Kasumi-1 (cell line): ENCODE measurements at places on chromosomes 4 and X.
A peak's percentile ranks its signal among the peaks of the same experiment; 100 is the strongest.

DNA sequence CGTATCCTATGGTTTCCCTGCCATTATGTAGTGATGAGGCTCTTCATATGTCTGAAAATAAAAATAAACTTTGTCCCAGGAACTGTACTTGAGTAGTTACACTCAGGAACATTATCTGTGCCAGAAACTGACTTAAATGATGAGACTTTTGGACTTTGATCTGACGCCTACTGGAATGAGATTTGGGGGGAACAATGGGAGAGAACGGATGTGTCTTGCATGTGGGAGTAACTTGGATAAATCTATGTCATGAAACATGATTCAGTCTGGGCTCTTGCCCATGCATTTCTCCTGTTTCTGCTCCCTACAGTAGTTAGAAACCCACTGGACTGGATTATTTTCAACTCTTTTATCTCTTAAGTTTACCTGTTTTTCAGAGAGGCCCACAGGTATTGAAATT lies 2351.4 kb downstream of the PCDH7 start:
- no peak for DNase-seq

DNA sequence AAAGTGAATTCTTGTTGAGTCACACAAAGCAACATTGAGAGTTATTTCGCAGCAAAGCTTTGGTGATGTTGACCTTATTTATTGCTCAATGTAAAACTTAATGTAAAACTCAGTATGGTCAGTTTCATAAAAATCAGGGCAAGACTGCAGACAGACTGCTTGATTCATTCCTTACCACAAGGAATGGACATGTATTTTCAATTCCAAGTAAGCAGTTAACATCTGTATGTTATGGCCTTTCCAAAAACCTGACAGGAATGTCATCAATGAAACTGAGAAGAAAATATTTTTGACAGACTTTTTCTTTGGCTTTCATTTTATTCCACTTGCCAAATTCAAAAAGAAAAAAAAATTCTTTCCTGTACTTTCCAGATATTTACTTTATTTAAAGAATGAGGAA lies 488.3 kb downstream of the ANKRD50 start:
- DNase-seq, result no peak

DNA sequence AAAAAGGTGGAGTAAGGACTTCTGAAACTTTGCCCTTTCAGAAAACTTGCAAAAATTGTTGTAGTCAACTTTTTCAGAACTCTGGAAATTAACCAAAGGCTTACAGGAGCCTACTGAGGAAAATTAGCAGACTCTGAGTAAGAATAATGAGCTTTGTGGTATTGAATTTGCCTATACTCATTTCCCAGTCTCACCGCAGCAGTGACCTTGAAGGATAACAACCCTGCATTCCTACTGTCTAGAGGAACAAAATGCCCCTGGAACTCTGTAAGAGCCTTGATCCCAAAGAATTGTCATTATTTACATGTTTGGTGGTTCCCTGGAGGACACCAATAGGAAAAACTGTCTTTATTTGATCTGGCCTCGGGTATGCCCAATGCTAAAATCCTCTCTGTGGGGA lies 57.9 kb downstream of the MND1 start:
- no peak for DNase-seq

DNA sequence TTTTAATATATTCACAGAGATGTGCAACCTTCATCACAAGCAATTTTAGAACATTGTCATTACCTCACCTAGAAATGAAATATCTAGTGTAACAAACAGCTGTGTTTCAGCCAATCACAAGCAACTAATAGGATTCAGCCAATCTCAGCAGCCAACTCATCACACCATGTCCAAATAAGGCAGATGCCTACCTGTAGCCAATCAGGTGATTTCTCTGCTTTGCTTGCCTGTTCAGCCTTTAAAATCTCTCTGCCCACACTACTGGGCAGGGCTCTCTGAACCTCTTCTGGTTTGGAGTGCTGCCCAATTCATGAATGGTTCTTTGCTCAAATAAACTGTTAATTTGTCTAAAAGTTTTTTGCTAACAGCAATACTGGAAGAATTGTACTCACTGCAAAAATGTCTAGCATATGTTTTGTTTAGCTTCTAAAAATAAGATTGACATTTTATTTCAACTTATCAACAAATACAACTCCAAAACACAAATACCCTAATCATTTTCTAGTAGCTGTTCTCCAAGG lies 52.4 kb upstream of the IGFBP7 start:
- no peak for DNase-seq

DNA sequence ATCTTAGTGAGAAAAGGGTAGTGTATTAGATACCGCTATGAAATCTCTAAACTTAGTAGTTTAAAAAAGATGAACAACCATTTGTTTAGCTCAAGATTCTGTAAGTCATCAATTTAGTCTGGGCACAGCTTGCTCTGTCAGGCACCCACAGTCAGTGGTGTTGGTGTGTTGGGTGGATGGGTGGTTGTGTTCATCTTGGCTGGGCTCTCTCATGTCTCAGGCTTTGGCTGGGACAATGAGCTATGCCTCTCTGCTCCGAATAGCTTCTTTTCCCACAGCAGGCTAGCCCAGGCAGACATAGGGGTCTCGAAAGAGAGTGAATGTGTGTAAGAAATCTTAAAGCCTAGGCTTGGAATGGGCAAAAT lies 127.0 kb upstream of the GATB start:
- DNase-seq, result no peak

- DNase-seq, result no peak
Observed at GRCh38 chr4:19577097-19577496, 674.6 kb upstream of the SLIT2 start.

DNA sequence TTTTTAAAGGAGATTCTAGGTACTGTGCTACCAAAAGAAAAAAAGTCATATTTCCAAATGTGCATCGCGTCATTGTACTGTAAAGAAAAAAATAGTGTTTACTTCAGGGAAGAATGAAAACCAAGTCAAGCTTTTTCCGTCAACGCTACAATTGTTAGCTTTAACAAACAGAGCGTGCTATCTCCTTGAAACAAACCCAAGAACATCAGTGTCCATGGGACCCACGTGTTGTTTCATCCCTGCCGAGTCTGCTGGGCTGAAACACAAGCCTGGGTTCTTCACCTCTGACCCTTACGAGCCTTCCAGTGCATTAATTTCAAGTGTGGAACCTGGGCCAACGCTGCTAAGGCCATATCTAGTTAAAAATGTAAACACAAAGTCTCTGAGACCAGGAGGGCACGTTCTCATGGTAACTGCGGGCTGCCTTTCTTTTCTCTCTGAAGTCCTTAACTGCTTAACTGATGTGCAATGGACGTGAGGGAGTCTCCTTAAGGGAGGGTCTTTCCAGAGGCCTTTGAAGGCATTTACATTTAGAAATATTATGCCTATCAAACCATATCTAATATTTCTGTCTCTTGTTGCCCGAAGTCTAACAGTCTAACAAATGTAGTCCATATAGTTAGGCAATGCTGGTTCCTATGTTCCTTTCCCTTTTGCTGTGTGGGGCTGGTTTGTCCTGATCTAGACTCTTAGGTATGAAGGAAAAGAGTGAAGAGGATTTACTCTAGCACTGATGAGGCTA lies 36.3 kb downstream of the ING2 start:
- no peak for DNase-seq

- DNase-seq, result no peak
Observed at GRCh38 chr4:120839974-120840751, 82.4 kb downstream of the PRDM5 start.

DNA sequence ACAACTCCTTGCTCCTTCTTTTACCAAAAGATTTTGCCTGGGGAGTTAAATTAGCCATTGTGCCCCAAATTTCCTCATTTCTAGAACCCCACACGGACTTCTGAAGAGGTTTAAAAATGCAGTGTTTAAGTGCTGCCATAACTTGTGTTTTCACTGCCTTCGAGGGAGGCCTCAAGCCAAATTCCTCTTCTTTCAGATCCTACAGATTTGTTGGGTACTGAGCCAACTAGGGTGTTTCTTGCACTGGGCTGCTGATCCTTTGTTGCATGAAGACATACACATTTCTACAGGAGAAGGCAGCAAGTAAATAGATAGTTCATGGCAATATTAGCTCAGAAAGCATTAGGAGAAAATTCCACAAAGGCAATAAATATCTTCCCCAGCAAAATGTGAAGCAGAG lies 43.8 kb downstream of the GLRA2 start:
- DNase-seq, result no peak

GRCh38 chr4:188911199-188911598 lies 772.0 kb downstream of the TRIML1 start:
- no peak for DNase-seq

DNA sequence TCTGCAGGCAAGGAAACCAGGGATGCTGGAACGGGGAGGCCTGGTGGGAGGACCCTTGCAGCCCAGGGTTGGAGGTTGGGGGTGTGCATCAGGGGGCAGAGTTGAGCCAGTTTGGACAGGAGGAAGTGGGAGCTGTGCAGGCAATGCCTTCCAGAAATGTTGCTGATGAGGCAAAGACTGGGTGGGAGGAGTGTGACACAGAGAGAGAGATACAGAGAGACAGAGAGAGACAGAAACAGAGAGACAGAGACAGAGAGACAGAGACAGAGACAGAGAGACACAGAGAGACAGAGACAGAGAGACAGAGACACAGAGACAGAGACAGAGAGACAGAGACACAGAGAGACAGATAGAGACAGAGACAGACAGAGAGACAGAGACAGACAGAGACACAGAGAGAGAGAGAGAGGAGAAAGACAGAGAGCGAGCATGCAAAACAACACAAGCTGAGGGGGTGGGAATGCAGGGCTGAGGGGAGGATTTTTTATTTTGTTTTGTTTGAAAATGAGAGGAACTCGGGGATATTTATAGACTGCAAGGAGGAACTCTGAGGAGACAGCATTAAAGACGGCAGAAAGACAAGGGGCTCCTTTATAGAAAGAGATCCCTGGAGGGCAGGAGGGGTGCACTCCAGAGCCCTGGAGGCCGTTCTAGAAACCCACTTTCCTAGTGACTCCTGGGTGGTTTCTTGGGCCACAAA lies 1.9 kb upstream of the HAUS3 start:
- peak; percentile 63 for DNase-seq

DNA sequence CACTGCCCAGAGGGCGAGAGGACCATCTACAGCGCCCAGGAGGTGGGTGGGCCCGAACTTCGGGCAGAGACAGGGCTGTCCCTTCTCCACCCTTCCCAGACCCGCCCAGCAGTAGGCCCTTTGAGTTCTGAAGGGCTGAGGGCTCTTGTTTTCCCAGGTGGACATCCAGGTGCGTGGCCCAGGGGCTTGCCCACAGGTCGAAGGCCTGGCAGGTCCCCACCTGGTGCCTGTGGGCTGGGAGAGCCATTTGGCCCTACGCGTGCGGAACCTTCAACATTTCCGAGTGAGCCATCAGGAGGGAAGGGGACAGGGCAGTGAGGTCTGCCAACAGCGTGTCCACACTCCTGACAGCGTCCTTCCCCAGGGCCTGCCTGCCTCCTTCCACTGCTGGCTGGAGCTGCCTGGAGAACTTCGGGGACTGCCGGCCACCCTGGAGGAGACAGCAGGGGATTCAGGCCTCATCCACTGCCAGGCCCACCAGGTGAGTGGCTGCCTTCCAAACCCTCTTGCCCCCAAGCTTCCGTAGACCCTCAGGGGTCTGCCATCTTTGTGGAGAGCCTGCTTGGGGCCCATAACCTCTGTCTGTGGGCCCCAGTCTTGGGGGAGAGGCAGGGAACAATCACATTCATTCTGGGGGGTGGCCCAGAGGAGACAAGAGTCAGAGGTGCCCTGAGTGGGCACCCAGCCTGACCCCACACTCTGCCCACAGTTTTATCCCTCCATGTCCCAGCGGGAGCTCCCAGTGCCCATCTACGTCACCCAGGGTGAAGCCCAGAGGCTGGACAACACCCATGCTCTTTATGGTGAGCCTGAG lies 6.8 kb downstream of the PLXNB3 start:
- DNase-seq, result no peak

DNA sequence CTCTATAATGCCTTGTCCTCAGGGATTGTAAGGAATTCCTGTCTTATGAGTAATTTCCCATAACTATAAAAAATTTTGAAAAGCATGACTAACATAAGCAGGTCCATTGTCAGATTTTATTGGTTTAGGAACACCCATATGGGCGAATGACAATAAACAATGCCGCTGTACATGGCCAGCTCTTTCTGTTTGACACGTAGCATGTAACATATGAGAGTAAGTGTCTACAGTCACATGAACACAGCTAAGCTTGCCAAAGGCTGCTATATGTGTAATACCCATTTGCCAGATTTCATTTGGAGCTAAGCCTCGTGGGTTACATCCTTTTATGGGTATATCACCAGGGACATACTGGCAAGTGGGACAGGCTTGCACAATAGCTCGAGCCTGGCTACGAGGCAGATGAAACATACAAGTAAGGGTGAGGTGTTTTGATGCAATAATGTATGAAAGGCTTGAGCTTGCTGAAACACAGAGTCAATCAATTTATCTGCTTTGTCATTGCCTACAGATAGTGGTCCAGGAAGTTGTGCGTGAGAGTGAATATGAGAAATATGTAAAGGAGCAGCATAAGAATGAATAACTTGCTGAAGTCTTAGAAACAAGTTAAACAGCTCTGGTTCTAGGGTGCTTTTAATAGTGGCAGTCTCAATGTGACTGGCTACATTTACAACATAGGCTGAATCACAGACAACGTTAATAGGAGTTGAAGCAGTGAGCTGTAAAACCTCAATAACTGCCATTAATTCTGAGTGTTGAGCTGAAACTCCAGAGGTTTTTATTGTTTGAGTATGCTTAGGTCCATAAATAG lies 67.4 kb upstream of the UGT2B10 start:
- no peak for DNase-seq

GRCh38 chr4:88240297-88240714 lies 44.1 kb downstream of the PPM1K start:
- no peak for DNase-seq

DNA sequence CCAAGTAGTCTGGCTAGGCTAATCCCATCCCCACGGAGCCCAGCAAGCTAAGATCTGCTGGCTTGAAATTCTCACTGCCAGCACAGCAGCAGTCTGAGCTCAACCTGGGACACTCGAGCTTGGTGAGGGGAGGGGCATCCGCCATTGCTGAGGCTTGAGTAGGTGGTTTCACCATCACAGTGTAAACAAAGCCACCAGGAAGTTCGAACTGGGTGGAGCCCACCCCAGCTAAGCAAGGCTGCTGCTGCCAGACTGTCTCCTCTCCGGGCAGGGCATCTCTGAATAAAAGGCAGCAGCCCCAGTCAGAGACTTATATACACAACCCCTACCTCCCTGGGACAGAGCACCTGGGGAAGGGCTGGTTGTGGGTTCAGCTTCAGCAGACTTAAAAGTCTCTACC lies 639.6 kb downstream of the IQCM start:
- no peak for DNase-seq

DNA sequence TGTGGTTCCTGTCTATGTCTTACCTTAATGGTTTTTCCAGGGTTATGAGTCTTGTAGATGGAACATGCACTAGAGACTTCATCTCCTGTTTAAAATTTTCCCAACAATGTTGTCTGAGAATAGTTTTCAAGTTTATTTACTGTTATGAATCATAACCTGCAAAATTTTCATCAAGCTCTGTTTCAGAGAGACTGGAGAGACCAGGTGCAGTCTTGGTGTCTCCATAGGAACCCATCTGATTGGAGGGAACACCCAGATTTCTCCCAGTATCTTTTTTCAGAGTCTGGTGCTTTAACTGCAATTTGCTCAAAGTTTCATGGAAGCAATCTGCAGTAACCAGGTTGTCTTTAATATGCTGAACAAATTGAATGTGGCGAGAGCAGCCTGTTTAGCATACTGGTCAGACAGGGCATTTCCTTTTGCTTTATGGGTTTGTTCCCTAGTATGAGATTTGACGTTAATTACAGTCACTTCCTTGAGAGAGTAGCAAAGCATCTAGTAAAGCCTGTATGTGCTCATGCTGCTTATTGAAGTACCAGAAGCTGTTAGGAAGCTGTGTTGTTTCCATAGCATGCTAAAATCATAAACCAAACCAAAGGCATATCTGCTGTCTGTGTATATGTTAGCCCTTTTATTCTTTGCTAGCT lies 18.8 kb upstream of the VSIG1 start:
- DNase-seq, result no peak
